ENCODE measurements at places on chromosomes 6 and 20. TPM values are rescaled to one million over a fixed set of nuclear protein-coding genes. Genes with fewer than 3 reads are reported as not detected.

GRCh38 chr20:52675375-52675774, 296.8 kb upstream of the TSHZ2 start:
- no peak for DNase-seq

DNA sequence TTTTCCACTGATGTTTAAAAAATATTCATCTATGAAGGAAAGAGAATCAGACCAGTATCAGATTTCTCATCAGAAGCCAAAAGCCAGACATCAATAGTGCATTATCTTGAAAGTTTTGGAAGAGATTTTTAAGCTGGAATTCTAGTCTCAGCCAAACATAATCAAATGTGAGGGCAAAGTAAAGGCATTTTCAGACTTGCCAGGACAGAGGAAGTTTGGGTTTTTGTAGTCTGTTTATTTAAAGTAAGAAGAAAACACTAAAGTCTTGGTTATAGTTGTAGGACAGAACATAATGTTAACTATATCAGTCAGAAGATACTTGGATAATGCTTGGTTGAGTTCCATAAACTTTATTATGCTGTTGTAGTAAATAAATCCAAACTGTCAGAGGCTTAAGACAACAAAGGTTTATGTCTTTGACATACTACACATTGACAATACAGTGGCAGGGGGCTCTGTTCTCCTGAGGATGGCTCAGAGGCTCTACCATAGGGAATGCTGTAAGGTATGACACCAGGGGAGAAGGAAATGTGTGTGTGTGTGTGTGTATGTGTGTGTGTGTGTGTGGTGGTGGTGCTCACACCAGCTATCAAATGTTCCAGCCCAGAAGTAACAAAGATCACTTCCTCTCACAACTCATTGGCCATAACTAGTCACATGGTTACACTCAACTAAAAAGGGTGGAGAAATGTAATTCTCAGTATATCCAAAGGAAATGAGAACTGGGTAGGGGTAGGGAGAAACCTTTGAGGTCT, 26.7 kb upstream of the YWHAB start:
- DNase-seq, result no peak

BIRC7 gene
- not detected for total RNA-seq

- DNase-seq, result no peak
These were observed 7.8 kb downstream of the ZBP1 start for GRCh38 chr20:57612436-57612835.

GRCh38 chr6:14912226-14912625, 333.6 kb upstream of the JARID2 start:
- no peak for DNase-seq

- DNase-seq, result peak; percentile 54
These were observed 20.4 kb upstream of the EFHC1 start for GRCh38 chr6:52399511-52400312.

CNKSR3 gene
- total RNA-seq, result 4.1 TPM

GRCh38 chr6:155177363-155177961, 86.4 kb upstream of the CLDN20 start:
- DNase-seq, result peak; percentile 41

GRCh38 chr6:1527073-1527457, 82.7 kb upstream of the FOXC1 start:
- peak; percentile 67 for DNase-seq

GRCh38 chr20:1718604-1719384, 61.2 kb upstream of the SIRPG start:
- no peak for DNase-seq

DNA sequence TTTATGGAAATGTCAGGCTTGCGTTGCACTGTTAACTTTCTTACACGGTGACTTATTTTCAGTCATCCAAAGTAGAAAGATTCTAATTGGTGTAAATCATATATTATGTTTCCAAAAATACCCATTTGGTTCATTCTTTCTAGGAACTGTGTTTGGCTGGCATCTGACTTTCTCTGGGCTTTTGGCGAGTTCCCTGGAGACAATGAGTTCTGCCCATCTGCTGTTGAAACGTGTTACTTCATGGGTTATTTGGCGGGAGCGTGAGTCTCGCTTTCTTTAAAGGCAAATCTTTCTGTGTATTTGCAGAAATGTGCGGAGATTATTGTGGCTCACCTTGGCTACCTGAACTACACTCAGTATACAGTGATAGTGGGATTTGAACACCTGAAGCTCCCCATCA, 29.5 kb downstream of the TMEM181 start:
- no peak for DNase-seq

ZCCHC3 gene
- total RNA-seq, result 26.9 TPM

DNA sequence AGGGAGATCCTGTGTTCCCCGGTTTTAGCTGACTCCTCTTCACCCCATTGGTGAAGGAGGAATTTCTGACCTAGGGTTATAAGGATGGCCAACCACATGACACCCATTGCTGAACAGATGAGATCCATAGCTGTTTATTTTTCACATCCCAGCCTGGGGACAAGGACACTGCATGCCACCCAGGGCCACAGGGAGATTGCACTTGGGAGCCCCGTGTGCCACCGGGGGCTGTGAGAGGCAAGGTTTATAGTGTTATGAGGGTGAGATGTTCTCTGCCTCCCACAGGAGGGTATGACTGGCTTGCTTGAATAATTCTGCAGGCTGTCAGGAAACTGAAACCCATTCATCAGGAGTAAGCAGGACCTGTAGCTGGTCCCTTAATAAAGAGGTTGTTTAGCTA, 14.7 kb upstream of the SLPI start:
- no peak for DNase-seq

GRCh38 chr6:147806697-147807096, 298.2 kb downstream of the SAMD5 start:
- no peak for DNase-seq

- no peak for DNase-seq
These were observed 69.9 kb upstream of the POU3F2 start for GRCh38 chr6:98764373-98764911.

DEFB124 gene
- total RNA-seq, result not detected

DNA sequence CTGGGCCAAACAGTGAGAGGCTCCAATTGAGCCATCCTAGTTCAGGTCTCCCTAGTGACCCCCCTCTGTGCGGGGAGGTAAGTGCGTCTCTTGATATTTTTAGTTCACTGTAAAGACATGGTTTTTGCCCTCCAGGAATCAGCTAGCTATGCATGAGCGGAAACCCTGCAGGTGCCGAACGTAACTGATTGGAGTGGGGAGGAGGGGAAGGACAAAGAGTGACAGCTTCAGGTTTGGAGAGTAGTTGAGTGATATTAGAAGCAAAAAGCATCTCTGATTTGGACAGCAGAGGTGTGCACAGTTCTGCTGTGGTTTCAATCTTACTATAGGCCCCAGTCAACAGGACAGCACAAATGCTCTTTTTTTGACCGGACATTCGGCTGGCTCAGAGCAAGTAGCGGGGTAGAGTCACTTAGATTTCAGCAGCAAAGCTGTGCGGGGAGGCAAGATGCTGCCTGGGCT, 31.8 kb downstream of the TBC1D7 start:
- DNase-seq, result no peak

PCSK2 gene
- total RNA-seq, result 15.9 TPM

DNA sequence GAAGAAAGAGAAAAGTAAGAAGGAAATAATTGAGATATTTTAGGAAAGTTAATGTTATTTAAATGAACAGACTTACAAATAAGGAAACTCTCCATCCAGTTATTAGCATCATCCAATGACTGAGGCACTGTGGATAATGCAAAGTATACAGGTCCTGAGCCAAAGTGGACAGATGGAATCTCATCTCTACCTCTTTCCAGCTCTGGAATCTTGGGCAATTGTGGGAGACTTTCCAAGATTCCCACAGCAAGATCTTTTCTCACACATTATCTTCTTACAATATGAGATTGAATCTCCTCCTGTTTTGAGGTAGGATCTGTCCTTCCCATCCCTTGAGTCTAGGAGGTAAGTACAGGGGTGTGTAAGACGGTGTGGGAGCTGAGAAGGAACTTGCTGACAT, 28.9 kb downstream of the HTR1E start:
- DNase-seq, result no peak

- no peak for DNase-seq
These were observed 96.2 kb downstream of the RTN4IP1 start for GRCh38 chr6:106533054-106533453.

GPR6 gene
- 7.3 TPM for total RNA-seq

RALY gene
- total RNA-seq, result 48.5 TPM

DNA sequence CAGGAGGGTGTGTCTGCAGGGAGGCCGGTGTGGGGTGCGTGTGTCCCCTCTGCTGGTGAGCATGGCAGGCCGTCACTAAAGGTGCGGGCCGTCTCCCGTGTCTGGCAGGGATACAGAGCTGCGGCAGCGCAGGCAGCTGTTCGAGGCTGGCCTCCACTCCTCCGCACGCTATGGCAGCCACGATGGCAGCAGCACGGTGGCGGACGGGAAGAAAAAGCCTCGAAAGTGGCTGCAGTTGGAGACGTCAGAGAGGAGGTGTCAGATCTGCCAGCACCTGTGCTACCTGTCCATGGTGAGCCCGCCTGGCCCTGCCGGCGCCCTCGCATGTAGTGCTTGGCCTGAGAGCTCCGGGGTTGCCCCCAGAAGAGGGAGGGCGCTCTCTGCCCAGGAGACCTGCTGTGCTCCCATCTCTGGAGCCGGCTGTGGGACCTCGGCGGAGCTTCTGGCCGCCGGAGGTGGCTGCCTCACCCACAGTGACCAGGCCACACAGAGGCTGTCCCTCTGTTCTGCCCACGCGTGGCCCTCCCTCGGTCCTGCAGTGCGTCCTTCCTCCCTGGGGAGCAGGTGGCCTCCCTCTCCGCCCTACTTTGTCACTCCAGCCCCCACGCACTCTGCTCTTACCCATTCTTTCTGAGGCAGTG, 149.6 kb downstream of the DTNBP1 start:
- DNase-seq, result no peak

ZNF133 gene
- total RNA-seq, result 26.9 TPM

C2 gene
- total RNA-seq, result 3.7 TPM

PACRG gene
- total RNA-seq, result 7.3 TPM

- no peak for DNase-seq
These were observed 17.2 kb downstream of the TAB2 start for GRCh38 chr6:149334682-149335160.

DNA sequence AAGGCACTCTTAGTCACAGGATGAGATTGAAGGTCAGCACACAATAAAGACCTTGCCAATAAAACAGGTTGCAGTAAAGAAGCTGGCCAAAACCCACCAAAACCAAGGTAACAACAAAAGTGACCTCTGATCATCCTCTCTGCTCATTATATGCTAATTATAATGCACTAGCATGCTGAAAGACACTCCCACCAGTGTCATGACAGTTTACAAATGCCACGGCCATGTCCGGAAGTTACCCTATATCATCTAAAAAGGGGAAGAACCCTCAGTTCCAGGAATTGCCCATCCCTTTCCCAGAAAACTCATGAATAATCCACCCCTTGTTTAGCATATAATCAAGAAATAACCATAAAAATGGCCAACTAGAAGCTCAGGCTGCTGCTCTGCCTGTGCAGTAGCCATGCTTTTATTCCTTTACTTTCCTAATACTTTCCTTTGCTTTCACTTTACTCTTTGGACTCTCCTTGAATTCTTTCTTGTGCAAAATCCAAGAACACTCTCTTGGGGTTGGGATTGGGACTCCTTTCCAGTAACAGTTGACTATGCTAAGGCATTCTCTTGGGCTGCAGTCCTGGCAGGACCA, 527.3 kb upstream of the MAP3K7 start:
- DNase-seq, result no peak

BEND3 gene
- total RNA-seq, result 5.7 TPM

GRCh38 chr6:4344317-4344899, 209.0 kb upstream of the ECI2 start:
- DNase-seq, result no peak

GRCh38 chr6:45434381-45434700, 56.6 kb upstream of the SUPT3H start:
- no peak for DNase-seq

- DNase-seq, result no peak
These were observed 412.2 kb downstream of the UTRN start for GRCh38 chr6:144697369-144697760.

GRCh38 chr6:158853072-158853879, 34.1 kb upstream of the EZR start:
- no peak for DNase-seq

- no peak for DNase-seq
These were observed 111.3 kb upstream of the CDYL start for GRCh38 chr6:4664911-4665310.

GRCh38 chr6:166423781-166424180, 41.0 kb upstream of the MPC1 start:
- peak; percentile 49 for DNase-seq

DNA sequence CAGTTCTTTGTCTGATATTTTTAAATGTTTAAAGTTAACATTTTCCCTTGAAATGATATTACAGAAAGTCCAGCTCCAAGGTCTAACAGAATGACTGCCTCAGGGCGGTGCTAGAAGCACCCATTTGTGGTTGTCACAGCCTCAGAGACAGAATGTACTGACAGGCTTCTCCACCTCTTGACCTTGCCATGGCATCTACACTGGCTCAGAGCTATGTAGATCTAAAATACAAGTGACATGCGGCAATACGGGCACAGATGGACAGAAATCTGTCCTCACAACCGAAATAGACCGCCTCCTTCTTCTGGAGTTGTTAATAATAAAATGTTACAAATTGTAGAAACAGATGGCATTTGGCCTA, 167.2 kb upstream of the THEMIS start:
- no peak for DNase-seq

DNA sequence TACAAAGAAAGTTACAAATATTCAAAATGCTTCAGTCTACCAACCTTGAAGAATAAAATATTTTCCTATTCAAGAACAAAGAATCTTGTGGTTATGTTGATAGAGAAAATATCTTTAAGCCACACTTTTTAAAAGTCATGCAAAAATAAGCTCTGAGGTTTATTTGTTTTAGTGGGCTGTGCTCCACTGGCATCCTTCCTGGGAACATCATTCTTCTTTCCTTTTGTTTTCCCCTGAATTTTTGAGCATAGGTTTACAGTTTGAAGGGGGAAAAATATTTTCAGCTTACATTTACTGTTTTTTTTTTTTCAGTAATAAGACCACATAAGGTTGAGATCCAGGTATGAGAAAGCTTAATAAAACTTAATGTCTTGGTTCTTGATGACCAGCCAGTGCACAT, 72.0 kb upstream of the BACH2 start:
- DNase-seq, result no peak

GRCh38 chr6:96073555-96073954, 57.8 kb downstream of the FUT9 start:
- no peak for DNase-seq

DNA sequence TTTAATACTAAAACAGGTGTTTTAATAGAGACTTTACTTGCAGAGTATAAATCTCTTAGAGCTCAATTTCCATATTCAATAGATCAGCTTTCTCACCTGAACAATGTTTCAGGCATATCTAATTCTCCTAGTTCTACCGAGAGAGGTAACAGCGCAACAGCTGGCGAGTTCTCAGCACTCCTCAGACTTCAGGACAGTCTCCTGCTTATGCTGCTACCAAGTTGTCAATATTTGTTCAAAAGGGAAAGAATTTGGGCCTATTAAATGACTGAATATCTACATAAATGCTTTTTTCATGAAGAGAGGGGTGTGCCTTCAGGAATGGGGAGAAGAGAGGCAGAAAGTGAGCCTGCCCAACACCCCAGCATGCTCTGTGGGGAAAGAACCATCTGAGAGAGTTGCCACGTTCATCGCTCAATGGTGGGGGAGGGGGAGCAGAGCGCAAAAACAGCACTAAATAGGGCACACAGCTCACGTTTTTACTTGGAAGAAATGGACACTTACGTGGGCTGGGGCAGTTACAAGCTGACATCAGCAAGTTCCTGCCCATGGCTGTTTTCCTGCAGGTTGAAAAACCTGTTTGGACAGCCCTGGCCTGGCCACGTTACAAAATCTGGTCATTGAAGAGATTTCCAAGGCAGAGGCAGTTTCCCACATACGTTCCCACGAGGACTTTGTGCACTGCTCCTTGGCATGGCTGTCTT, 38.0 kb downstream of the EZR start:
- no peak for DNase-seq

- DNase-seq, result no peak
These were observed 177.3 kb upstream of the TENT5A start for GRCh38 chr6:81929828-81930227.

Data from frontal cortex (tissue), 4 donors.